Stimulated activated CD4-positive, alpha-beta T cell treated with anti-CD3 and anti-CD28 coated beads, TNF-alpha, amount 100 ng/mL, for 24 hours (primary cell): ENCODE measurements at places on chromosomes 7 and 10.
A peak's percentile ranks its signal among the peaks of the same experiment; 100 is the strongest.

DNA sequence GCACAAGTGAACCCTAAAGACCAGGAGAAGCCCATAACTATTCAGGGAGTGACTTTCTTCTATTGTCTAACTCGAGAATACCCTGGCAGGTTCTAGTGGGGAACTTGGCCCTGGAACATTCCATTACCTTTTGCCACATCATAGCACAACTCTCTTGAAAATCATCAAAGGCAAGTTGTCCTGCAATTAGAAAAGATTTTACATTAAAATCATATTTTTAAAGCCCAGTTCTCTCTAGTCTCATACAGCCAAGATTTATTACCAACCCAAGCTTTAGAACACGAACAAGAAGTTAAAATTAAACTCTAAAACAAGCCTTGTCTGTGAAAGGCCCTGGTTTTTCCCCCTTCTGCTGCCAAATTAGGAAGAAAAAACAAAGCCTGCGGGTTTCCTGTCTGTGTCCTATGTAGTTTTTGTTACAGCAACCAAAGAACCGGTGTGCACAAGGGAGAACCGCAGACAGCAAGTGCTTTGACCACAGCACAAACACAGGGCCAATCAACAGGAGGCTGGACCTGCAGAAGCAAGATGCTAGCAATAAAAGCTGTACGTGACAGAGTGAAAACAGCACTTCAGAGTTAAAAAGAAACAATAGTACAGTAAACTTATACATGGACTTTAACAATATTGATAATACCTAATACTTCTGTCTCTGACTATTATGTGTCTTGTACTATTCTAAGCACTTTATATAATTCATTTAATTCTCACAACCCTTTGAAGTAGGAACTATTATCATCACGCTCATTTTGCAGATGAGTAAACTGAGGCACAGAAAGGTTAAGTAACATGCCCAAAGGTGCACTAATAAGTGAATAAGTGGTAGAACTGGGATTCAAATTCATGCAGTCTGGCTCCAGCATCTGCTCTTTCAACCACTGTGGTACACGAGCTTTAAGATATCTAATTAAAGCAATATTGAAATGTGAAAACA lies 65.8 kb downstream of the STK17A start:
- no peak for DNase-seq

DNA sequence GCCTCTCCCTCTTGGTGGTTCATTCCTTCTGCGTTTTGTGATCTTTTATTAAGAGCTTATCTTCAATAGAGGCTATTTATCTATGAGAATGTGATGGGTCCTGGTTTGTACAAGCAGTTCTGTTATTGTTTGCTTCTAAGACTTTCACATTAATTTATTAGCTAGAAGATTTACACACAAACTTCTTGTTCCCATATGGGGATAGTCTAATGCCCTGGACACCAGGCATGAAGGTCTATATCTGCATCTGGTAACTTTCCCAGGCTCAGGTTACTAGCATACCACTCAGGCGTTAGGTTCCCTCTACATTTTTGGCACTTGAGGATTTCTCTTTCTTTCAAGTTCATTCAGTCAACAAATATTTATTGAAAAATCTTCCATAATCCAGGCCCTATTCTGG lies 7.7 kb downstream of the XPNPEP1 start:
- DNase-seq: no peak

- DNase-seq: no peak
Measured at GRCh38 chr10:83083831-83084230, 1055.5 kb upstream of the GHITM start.

DNA sequence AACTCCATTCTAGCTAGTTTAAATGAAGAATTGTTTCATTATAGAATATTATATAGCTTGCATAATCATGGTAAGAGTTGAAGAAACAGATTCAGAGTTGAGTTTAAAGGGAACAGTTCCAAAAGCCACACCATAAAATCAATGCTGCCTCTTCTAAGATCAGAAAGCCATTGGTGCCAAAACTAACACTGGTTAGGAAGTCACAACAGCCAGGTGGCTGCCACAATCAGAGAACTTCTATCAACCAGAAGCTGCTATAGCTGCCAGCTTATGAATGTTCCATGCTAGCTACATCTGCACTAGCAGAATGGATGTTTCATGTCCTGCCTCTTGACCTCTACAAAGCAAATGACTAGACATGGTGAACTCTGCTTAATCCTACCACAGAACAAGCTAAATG lies 583.1 kb upstream of the LRRN3 start:
- DNase-seq: no peak

- no peak for DNase-seq
Measured at GRCh38 chr10:32077896-32078485, 21.8 kb upstream of the KIF5B start.

DNA sequence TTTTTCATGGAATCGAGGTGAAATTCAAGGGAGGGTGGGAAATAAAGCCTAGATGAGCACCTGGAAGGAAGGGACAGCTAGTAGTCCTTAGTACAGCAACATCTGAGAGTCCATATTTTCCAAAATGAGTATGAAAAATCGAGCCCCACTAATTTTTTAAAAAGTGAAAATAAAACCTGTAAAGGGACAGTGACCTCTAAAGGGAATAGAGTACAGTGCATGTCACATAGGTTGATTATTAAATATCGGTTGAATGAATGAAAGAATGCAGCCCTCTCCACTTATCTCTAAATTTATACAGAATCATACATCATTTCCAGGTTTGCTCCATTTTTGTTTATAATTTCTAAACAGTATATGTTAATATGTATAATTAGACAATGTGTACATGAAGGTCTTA lies 1088.5 kb upstream of the GHITM start:
- no peak for DNase-seq

GRCh38 chr7:27921081-27921836 lies 181.3 kb downstream of the TAX1BP1 start:
- DNase-seq: no peak

DNA sequence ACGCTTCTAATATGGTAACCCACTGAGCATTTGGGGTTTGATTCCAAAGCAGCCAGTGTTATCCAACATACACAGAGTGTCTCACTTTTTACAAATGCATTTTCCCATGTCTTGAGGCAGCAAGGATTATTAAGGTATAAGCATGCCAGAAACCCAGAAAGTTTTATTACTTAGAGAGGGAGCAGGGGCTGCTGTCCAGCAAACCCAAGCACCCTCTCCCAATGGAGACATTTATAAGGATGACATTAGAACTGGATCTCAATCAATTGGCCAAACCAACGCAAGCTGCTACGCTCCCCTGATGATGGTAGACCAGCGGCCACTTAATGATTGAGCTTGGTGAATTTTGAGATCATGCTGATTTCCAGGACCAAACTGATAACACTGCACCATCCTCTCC lies 176.3 kb downstream of the FANK1 start:
- no peak for DNase-seq

DNA sequence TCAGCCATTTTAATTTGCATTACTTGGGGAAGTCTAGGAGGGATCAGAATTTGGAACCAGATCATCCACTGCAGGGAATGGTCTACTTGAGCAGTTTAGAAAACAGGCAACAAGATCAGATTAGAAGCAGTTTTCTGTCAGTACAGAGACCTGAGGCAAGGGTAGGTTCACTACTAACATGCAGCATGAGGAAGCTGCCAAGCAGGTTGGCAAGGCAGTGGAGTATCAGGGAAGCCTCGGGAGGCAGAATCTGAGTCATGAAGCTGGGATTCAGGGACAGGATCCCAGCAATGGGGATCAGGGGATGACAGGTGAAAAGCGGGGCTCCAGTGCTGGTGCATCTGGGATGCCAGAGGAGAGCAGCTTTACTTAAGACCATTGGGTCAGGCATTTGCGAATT lies 28.1 kb downstream of the ENO4 start:
- DNase-seq: no peak

- peak; percentile 8 for DNase-seq
Measured at GRCh38 chr7:134458341-134458805, 527 bp downstream of the AKR1B1 start.

DNA sequence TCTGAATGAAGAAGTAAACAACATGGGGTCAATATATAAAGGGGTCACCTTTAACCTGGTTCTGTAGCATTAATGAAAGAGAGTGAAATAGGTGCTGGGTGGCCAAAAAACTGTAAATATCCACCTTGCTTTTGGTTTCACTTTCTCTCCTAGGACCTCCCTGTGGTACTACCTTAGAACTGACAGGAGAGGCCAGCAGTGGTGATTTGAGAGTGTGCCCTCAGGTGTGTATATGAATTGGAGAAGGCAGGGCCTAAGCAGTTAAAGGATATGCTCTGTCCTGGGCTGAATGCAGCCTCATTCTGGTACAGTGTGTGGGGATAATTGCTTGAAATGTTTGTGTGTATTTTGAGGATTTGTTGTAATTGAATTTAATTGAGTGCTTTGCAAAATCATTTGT lies 62.0 kb downstream of the BBS9 start:
- no peak for DNase-seq

DNA sequence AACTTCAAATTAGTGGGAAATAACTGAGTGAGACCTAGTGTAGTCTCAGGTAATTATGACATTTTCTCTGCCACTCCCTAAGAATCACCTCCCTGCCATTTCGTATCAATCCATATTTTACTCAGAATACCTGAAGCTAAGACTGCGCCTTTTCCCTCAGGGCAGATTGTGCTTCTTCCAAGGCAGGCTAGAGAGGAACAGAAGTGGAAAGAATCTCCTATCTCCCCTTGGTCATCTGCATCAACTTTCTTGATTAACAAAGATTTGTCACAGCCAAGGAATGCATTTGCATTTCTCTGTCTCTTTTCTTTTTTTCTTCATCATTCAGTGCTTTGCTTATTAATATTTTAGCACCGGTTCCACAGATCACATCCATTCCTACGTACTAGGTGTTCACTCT lies 119.1 kb downstream of the PTPRZ1 start:
- no peak for DNase-seq

DNA sequence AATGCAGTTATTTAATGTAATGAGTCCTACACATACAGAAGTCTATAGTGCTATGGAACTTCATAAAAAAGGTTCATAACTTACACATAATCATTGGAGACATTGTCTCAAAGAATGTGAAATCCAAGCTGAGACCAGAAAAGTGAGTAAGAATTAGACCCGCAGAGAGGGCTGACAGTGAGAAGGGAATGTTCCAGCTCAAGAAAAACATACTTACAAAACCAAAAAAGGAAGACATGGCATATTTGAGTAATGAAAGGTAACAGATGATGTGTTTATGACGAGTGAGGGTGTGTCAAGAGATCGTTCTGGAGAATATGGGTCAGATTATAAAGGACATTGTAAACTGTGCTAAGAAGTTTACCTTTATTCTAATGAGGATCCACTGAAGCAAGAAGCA lies 566.5 kb downstream of the ATRNL1 start:
- no peak for DNase-seq

GRCh38 chr7:3002631-3003030 lies 41.0 kb downstream of the CARD11 start:
- DNase-seq: no peak

- DNase-seq: no peak
Measured at GRCh38 chr10:31728698-31729224, 199.9 kb downstream of the ARHGAP12 start.

DNA sequence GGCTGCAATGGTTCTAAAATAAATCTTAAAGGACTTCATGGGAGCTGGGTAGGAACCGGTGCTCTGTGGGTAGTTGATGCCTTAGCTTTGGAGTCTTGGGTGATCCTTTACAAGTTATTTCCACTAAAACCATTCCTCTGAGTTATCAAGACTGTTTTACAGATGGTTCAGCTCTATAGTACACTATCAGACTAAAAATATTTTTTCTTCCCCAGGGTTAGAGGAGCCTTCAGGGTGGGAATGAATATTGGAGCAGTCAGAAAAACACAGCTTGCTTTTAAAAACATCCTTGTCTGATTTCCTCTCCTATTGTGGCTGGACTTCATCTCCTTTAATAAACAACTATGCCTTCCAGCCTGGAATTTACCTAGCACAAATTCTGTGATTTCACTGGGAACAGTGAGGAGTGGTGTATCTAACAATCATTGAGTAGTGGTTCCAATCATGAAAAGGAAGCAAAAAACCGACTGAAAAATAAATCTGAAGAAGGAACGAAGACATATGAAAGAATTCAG lies 102.6 kb upstream of the AFAP1L2 start:
- DNase-seq: no peak

DNA sequence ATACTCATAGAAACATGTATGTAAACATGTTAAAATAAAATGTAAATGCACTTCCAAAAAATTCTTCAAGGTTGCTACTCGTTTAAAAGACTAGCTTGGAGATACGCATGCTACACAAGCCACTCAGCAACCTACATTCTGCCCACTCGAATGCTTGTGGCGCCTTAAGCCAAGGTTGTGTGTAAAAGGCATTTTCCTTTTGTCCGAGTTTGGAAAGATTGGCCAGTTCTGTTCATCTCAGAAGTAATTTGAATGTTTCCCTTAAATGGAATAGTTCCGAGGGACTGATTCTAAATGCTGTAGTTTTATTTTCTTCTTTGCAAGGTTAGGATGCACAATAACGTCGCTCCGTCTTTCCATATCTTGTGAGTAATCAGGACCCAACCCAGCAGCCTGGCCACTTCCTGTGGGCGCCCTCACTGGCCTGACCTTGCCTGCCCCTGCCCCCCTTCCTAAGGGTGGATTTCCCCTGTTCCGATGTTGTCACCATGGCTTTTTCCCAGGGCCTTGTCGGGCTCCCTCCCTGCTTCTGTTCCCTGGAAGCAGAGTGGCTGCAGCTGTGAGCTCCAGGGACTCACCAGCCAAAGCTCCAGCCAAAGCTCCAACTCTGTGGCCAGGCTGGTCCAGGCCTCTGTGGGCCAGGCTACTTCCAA lies 70.6 kb downstream of the PTPRE start:
- DNase-seq: no peak

- no peak for DNase-seq
Measured at GRCh38 chr10:122553341-122553740, 7.2 kb upstream of the DMBT1 start.

GRCh38 chr7:29900745-29901144 lies 88.9 kb downstream of the SCRN1 start:
- DNase-seq: no peak

- DNase-seq: no peak
Measured at GRCh38 chr7:37337522-37337921, 111.1 kb downstream of the ELMO1 start.

DNA sequence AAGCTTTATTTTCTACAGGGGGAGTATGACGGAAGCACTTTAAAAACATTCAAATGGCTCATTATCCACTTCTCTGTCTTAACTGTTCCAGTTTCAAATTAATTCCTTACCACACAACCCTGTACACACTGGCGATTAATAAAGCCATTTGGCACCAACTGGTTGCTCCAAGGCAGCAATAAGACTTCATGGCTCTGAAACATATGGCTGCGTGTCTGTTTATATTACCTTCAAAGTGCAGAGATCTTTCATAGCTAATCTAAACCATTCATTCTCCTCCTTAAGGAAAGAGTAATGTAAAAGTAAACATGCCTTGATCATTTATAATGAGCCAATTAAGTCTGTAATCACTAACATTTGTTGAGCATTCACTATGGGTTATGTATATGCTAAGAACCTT lies 325.7 kb downstream of the PARD3 start:
- DNase-seq: no peak

GRCh38 chr7:48964074-48964473 lies 39.7 kb downstream of the CDC14C start:
- no peak for DNase-seq
